Central memory CD8-positive, alpha-beta T cell (primary cell): ENCODE measurements at places on chromosomes 5 and 9.
A peak's percentile ranks its signal among the peaks of the same experiment; 100 is the strongest.

DNA sequence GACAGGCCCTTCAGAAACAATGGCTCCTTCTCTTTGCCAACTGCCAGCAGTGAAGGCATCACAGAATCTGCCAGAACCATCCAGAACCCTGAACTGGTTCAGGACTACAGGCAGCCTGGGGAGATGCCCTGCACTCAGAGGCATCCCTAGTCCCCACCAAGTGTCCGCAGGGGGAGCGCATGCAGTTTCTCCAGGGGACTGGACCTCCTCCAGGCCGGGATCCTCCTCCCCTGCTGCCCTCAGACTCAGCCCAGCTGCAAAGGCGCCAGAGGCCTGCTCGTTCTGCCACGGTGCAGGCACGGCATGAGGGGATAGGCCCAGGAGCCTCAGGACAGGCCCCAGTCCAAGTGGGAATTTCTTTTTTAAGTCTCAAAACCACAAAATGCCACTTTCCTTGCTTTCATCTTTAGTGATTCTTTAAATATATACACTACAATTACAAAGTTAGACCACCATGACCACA, 72.0 kb downstream of the SEMA4D start:
- no peak for DNase-seq
- no peaks in the 10 kb centered on the region for H3K27me3 ChIP-seq
- peak overlapping the region; percentile 82 for H3K27ac ChIP-seq
- peaks cover 24% of the 10 kb centered on the region for H3K36me3 ChIP-seq
- H3K4me1 ChIP-seq: peaks cover 92% of the 10 kb centered on the region
- peak overlapping the region; percentile 69 for H3K4me3 ChIP-seq

DNA sequence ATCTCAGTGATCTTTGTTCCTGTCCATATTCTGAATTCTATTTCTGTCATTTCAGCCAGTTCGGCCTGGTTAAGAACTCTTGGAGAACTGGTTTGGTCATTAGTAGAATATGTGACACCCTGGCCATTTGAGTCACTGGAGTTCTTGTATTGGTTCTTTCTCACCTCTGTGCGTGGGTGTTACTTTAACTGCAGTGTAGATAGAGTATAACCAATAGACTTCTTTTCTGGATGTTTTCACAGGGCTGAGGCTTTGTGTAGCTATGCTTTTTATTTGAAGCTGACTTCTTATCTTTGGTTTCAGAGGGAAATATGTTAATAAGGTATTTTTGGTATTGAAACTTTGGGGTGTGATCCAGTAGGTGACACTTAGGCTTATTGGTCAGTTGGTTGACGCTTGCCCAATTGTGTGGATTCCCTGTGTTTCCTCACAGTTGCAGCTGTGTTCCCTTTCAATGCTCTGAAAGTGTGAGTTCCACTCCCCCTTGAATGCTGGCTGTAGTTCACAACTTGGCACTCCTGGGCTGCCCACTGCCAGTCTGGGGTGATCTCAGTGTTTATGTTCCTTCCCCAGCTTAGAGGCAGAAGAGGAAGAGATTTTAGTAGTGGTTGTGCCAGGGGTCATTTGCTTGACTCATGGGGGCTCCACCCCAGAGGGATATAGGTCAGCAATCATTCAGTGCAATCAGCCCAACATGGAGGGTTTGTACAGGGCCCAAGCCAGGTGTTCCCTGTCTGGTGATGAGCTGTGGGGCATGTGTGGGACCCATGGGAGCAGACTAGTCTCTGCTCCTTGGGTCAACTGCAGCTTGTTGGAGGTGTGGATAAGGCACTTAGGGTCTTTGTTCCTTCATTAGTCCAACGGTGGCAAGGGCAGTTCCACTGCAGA, 34.9 kb upstream of the TEK start:
- DNase-seq: no peak
- H3K27me3 ChIP-seq: no peaks in the 10 kb centered on the region
- no peaks in the 10 kb centered on the region for H3K36me3 ChIP-seq
- no peaks in the 10 kb centered on the region for H3K4me1 ChIP-seq
- H3K4me3 ChIP-seq: no peak overlapping the region

GRCh38 chr9:134502266-134502791, 139.3 kb upstream of the COL5A1 start:
- H3K27ac ChIP-seq: no peak overlapping the region
- H3K36me3 ChIP-seq: peaks cover 1% of the 10 kb centered on the region
- peaks cover 45% of the 10 kb centered on the region for H3K27me3 ChIP-seq
- no peak overlapping the region for H3K4me3 ChIP-seq

DNA sequence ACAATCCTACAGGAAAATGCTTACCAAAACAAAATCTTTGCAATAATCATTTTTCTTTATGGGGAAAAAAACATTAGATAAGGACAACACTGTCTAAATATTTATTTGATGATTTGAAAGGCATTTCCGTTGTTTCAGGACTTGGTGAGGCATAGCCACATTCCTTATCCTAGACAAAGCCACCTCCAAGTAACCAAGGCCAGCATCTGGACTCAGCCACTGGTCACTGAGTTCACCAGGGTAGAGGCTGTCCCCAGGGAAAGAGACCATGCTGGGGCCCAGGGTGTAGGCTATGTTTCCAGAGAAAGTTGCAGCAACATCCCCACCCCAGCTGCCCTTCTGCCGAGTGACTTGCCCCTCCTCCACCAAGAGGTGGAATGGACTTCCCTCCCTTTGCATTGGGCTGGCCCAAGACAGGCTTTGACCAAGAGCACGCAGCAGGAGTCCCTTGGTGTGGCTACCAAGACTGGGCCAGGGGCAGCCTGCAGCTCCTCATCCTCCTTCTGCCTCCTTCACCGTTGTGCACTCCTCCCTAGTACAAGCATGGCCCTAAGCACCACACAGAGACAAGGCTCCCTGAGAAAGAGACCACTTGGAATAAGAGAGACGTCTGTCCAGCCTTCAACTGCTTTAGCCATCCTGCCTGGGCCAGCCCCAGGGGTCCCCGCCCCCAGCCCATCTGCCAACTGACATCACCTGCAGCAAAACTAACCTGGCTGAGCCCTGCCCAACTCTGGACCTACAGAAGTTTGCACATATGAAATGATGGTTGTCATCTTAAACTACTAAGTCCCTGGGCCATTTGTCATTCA, 68.1 kb upstream of the SPIN1 start:
- H3K4me3 ChIP-seq: no peak overlapping the region
- H3K36me3 ChIP-seq: no peaks in the 10 kb centered on the region
- H3K27ac ChIP-seq: no peak overlapping the region
- peaks cover 24% of the 10 kb centered on the region for H3K4me1 ChIP-seq

DNA sequence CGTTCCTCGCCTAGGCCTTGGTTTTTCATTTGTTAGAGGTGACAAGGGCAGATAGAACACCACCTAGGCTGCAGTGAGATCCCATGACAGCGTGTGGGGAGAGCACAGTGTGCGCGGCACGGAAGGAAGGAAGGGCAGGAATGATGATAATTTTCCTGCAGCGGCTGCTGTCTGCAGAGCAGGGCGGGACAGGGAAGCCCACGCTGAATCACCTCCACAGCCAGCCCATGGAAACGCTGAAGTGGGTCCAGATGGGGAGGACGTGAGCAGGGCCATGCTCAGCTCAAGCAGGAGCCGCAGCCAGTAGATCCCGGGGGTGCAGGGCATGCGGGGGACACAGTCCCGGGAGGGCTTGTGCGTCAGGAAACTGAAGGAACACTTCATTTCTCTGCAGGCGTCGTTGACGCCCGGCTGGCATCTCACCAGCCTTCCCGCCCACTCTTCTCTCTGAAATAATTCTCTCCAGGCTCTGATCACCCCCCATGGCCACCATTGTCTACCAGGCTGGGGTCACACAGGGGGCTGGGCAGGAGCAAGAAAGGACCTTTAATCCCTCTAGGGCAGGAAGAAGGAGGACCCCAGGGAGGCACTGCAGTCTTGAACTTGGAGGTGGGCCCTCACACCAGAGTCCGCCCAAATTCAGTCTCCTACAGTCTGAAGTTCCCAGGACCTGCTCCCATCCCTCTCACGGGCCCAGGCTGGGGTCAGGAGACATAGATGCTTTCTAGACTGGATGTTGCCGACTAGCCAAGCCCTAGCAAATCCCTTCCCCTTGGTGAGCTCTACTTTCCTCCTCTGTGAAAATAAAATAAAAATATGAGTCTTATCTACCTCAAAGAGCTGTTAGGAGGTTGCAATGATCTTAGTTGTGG, 20.9 kb upstream of the SYNPO start:
- no peaks in the 10 kb centered on the region for H3K36me3 ChIP-seq
- no peak overlapping the region for H3K4me3 ChIP-seq
- H3K4me1 ChIP-seq: peaks cover 8% of the 10 kb centered on the region
- no peak overlapping the region for H3K27ac ChIP-seq
- DNase-seq: no peak

DNA sequence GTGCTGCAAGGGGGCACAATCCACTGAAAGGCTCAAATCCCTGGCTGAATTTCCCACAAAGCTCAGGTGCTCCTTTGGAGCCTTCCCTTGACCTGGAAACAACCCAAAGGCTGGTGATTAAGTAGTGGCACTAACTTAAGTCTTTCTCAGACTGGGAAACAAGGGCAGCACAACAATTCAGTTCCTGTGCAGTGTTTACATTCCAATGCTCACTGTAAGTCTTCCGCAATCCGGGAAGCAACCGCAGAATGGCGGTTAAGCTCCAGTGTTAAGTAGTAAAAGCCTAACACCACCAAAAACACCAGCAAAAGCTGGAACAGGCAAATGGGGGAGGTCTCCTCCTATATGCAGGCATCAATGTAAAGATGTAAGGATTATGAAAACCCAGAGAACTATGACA, 117.2 kb downstream of the TRPM3 start:
- H3K4me1 ChIP-seq: no peaks in the 10 kb centered on the region
- DNase-seq: no peak
- no peaks in the 10 kb centered on the region for H3K36me3 ChIP-seq

DNA sequence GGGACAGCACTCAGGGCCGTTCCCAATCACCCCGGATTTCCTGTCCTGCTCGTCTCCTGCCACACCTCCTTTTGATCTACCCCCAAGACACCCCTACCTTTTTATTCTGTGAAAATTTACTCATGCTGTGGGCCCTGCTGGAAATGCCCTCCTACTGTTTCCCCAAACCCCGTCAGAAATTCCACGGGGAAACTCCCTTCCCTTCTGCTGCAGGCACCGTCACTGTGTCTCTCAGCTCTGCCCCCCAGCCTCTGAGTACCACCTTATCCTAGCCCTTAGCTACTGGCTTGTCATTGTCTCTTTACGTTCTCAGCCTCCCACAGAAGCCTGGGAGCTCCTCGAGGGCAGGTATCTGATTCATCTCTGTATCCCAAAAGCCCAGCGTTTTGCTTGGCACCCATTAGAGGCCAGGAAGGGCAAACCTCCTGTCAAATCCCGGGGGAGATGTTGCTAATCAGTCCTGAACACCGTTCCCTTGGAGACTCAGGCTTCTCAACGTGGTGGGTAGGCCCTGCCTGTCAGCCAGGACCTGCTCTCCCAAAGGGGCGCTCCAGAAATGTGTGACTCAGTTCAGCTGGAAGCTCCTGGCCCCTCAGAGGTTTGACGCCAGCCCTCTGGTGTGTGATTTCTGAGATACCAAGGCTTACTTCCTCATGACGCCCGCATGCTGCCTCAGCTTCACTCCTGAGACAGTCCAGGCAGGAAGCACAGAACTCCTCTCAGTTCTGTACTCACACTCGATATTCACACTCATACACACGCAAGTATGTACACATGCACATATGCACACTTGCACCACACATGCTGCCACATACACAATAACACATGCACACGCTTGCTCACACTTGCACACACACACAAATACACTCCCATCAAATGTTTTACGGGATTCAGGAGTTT, 50.7 kb upstream of the GRHPR start:
- H3K27ac ChIP-seq: peak overlapping the region; percentile 9
- no peaks in the 10 kb centered on the region for H3K36me3 ChIP-seq
- H3K4me3 ChIP-seq: no peak overlapping the region
- H3K4me1 ChIP-seq: peaks cover 17% of the 10 kb centered on the region

- no peaks in the 10 kb centered on the region for H3K27me3 ChIP-seq
- H3K4me3 ChIP-seq: no peak overlapping the region
Observed at GRCh38 chr5:96008987-96009647, 47.5 kb upstream of the ELL2 start.

- H3K27ac ChIP-seq: no peak overlapping the region
- DNase-seq: no peak
- H3K36me3 ChIP-seq: no peaks in the 10 kb centered on the region
- no peaks in the 10 kb centered on the region for H3K4me1 ChIP-seq
- no peaks in the 10 kb centered on the region for H3K27me3 ChIP-seq
Observed at GRCh38 chr5:97627272-97627671, 444.2 kb upstream of the RIOK2 start.

GRCh38 chr5:123450114-123450513, 26.9 kb upstream of the CEP120 start:
- H3K36me3 ChIP-seq: peaks cover 1% of the 10 kb centered on the region
- DNase-seq: no peak
- no peak overlapping the region for H3K27ac ChIP-seq
- H3K4me3 ChIP-seq: no peak overlapping the region
- H3K4me1 ChIP-seq: no peaks in the 10 kb centered on the region
- peaks cover 12% of the 10 kb centered on the region for H3K27me3 ChIP-seq

DNA sequence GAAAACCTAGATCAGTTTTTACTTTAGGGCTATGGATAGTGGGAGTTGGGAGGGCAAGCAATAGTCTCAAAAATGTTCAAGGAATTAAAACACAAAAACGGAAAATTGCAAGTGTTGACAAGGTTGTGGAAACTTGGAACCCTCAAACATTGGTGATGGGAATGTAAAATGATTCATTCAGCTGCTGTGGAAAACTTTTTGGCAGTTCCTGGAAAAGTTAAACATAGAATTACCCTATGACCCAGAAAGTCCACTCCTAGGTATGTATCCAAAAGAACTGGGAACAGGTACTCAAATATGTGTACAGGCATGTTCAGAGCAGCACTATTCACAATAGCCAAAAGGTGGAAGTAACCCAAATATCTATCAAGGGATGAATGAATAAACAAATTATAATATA, 1.2 kb upstream of the MSANTD3 start:
- peak overlapping the region; percentile 90 for H3K27ac ChIP-seq
- H3K4me3 ChIP-seq: peak overlapping the region; percentile 98
- H3K36me3 ChIP-seq: peaks cover 3% of the 10 kb centered on the region
- DNase-seq: no peak
- H3K4me1 ChIP-seq: peaks cover 38% of the 10 kb centered on the region

DNA sequence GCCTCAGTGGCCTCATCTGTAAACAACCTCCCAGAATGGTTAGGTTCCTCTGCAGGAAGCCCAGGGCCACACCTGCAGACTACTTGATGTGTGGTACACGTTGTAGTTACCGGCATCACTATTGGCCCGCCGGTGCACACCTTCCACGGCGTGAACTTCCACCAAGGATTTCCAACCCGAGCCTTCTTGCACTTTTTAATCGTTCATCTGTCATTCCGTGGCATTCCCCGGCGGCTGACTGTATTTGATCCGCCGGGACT, 5.3 kb upstream of the TRIM41 start:
- peak overlapping the region; percentile 83 for H3K4me3 ChIP-seq
- peaks cover 55% of the 10 kb centered on the region for H3K4me1 ChIP-seq
- DNase-seq: no peak

- H3K27ac ChIP-seq: no peak within 1 kb of the TSS
- H3K36me3 ChIP-seq: no peaks in the 10 kb centered on the region
- peaks cover 61% of the 10 kb centered on the region for H3K27me3 ChIP-seq
- no peaks in the 10 kb centered on the region for H3K4me1 ChIP-seq
- peak within 1 kb of the TSS; percentile 67 for H3K4me3 ChIP-seq
- no peak for DNase-seq
Observed at GRCh38 chr5:178590141-178590923, at the start of gene COL23A1. COL23A1 (minus strand) TSS chr5:178590393.

GRCh38 chr5:180739271-180739670, 587 bp downstream of the OR2Y1 start:
- no peak overlapping the region for H3K4me3 ChIP-seq
- DNase-seq: no peak
- no peaks in the 10 kb centered on the region for H3K4me1 ChIP-seq
- H3K36me3 ChIP-seq: no peaks in the 10 kb centered on the region

GRCh38 chr9:131235480-131235851, 40.8 kb downstream of the FAM78A start:
- no peaks in the 10 kb centered on the region for H3K27me3 ChIP-seq
- H3K27ac ChIP-seq: peak overlapping the region; percentile 90
- H3K36me3 ChIP-seq: peaks cover 28% of the 10 kb centered on the region
- peak overlapping the region; percentile 20 for H3K4me3 ChIP-seq
- no peak for DNase-seq
